GM23338 (cell line): ENCODE measurements at places on chromosomes 12 and 14. TPM values are rescaled to one million over a fixed set of nuclear protein-coding genes. Genes with fewer than 3 reads are reported as not detected.

C12orf60 gene
- 1.7 and 1.9 TPM in 2 replicates for total RNA-seq

- no peak for DNase-seq
These were observed 116.0 kb upstream of the BTG1 start for GRCh38 chr12:92261692-92262091.

E2F7 gene
- 22.3 and 31.8 TPM in 2 replicates for total RNA-seq

- no peak for DNase-seq
These were observed 83.2 kb downstream of the ALG10 start for GRCh38 chr12:34105392-34105933.

DNA sequence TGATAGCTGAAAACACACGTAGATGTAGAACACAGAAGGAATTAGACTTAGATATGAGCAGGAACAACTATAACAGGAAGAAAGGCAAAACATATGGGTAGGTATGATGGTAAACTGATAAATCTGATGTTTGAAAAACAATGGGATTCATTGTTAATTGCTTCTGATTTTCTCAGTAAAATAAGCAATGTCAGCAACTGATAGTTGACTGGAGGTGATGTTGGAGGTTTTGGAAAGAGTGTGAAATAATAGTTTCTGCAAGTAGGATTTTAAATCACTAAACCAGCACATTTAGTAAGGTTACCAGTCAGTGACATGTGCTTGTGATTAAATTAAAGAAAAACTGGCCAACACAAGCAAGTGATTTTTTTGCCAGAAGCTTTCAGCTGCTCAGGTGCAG, 123.0 kb upstream of the CPNE8 start:
- no peak for DNase-seq

DNA sequence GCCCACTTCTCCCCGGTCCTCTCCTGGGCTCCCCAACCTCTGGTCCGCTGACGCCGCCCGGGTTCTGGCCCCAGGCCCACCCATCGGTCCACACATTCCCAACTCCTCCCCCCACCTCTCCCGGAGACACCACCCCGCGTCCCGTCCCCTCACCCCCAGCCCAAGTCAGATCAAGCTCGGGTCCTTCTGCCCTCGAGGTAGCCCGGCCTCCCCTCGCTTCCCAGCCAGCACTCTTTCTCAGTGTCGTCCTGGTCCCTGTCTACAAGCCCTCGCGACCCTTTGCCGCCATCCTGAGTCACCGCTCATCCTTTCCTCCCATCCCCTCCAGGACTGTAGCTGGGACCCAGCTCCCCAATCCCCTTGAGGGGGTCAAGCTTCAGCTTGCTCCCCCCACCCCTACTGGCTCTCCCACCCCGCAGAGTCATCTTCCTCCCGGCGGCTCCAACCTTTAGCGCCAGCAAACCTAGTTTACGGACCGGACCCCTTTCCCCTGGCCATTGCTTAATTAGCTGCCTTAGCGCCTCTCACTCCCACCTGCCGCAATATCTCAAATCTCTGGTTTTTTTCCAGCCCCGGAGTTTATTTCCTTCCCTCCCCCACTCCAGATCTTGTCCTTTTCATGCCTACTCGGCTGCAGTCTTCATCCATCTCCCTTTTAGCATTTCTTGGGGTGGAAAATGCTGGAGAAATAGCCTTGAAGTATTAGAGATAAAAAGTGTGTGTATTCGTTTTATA, 1.1 kb downstream of the PPP4R4 start:
- DNase-seq, result peak; percentile 64

GRCh38 chr14:102096569-102097188, 9.8 kb upstream of the HSP90AA1 start:
- peak; percentile 93 for DNase-seq

DNA sequence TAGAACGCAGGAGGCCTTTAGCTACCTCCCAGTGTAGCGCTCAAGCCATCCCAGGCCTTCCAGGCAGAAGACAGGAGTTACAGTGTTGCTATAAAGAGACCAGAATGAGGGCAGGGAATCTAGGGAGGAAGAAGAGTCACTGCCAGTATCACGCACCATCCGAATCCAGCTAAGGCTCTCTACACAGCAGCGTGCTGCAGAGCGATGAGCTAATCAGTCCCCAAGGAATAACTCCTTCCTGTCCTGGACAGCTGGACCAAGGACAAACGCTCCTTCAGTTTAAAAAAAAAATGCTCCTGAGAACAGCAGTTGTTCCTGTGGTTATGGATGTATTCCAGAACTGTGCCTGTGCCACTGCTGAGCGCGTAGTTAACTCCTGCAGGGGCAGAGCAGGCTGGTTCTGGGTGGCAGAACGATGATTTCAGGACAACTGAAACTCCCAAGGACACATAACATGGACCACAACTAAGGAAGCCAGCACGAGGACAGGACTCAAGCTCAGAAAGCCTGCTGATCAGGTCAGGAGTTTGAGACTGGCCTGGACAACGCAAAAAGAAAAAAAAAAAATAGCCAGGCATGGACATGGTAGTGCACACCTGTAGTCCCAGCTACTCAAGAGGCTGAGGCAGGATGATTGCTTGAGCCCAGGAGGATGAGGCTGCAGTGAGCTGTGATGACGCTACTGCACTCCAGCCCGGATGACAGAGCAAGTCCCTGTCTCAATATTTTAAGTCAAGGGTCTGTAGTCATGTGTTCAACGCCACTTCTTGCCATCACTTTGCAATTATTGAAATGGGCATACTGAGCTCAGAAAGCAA, 2.6 kb downstream of the IFFO1 start:
- no peak for DNase-seq

- DNase-seq, result no peak
These were observed 82.1 kb upstream of the FUT8 start for GRCh38 chr14:65330416-65330815.

ANO4 gene
- total RNA-seq, result 2.6 and 8.7 TPM in 2 replicates

IAPP gene
- total RNA-seq, result not detected in 2 replicates

DNA sequence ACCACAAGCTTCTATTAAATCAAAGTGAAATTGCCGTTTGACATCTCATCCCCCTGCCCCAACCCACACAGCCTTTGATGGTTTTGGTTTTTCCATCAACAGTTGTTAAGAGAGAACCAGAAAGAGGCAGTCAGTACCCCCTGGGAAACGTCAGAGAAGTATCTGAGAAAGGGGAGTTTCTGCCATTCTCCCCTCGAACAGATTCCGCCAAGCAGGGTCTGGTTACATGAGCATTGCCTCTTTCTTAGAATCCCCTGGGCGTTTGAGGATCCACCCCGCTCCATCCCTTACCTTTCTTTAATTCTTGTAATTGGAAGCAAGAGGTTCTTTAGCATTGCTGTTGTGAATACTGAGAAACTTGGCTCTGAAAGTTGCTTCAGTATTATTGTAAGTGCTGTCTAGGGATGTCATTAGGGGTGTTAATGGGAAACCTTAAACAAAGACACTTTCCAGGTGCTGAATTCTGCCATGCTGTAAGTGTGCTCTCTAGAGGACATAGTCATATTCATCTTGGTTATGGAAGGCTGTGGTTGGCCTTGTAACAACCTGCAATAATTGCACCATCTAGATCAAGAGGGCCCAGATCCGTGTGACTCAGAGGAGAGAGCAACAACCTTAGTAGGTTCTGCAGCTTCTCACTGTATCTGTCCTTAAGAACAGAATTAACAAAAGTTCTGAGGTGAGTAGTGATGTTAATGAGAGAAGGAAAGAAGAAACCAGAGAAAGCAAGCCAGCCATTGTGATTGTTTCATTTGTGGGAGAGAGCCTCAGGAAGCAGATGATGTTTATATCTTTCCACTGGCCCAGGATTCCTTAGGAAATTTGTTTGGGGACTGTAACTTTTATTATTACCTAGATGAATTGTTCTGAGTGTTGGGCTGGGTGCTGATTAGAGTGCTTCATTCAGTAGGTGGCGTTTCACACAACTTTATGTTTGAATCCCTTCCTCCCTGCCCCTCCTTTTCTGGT, 9.0 kb downstream of the TMBIM6 start:
- DNase-seq, result peak; percentile 49

DNA sequence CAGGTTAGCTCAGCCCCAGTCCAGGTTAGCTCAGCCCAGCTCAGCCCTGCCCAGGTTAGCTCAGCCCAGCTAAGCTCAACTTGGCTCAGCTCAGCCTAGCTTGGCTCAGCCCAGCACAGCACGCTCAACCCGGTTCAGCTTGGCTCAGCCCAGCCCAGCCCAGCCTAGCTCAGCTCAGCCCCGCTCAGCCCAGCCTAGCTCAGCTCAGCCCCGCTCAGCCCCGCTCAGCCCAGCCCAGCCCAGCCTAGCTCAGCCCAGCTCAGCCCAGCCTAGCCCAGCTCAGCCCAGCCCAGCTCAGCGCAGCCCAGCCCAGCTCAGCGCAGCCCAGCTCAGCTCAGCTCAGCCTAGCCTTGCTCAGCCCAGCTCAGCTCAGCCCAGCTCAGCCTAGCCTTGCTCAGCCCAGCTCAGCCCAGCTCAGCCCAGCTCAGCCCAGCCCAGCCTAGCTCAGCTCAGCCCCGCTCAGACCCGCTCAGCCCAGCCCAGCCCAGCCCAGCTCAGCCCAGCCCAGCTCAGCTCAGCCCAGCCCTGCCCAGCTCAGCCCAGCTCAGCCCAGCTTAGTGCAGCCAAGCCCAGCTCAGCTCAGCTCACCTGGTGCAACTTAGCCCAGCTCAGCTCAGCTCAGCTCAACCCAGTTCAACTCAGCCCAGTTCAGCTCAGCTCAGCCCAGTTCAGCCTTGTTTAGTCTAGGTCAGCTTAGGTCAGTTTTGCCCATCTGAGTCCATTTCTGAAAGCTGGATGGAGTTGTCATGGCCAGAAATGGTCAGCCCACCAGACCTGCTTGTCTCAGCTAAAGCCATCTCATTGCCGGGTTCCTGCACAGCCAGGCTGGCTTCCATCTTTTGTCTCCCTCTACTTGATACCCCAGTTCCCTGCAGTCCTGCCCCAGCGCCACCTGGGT, 333.6 kb downstream of the TMEM121 start:
- no peak for DNase-seq

- no peak for DNase-seq
These were observed 450.3 kb downstream of the RMST start for GRCh38 chr12:97912943-97913342.

KRT79 gene
- 0.21 TPM in 1 of 2 replicates, not detected in the other for total RNA-seq

GRCh38 chr12:42968426-42968825, 378.9 kb upstream of the PRICKLE1 start:
- no peak for DNase-seq

- no peak for DNase-seq
These were observed 536.8 kb downstream of the MED13L start for GRCh38 chr12:115740586-115741155.

DNA sequence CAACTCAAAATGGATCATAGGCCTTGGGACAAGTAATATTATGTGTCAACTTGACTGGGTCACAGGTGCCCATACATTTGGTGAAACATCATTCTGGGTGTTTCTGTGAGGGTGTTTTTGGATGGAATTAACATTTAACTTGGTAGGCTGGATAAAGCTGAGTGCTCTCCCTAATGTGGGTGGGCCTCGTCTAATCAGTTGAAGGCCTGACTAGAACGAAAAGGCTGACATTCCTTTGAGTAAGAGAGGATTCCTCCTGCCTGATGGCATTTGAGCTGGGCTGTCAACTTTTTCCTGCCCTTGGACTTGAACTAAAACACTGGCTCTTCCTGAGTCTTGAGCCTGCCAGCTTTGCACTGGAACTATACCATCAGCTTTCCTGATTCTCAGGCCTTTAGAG, 93.4 kb upstream of the ESRRB start:
- DNase-seq, result no peak

TMEM179 gene
- total RNA-seq, result 4.8 and 5.0 TPM in 2 replicates

DNA sequence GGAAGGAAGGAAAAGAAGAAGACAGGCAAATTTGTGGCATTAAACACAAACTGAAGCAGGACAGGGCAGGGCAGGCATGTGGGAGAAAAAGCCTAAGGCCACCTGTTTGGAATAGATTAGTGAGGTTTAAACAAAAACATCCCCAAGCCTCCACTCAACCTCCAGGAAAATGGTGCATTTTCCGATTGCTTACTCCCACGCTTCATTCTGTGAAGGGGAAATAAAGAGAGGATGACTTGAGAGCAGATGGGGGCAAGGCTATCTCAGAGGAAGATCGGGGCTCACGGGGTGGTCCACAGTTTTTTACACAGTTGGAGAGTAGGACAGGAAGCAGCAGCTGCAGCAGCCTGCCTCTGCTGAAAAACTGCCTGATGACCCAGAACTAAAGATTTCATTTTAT, 250.9 kb downstream of the DUSP6 start:
- no peak for DNase-seq

DNA sequence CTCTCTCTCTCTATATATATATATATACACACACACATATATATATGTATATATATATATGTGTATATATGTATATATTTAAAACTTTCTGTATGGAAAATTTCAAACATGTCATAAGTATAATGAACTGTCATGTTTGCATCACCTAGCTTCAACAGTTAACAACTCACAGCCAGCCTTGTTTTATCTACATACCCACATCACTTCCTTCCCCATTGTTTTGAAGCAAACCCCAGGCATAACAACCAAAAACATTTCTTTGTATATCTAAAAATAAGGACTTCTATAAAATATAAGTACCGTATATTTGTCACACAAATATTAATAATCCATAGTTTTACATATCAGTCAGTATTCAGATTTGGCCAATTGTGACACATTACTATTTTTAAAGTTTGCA, 57.4 kb downstream of the PAPOLA start:
- DNase-seq, result no peak

GRCh38 chr12:115598871-115599811, 678.4 kb downstream of the MED13L start:
- DNase-seq, result peak; percentile 47

- DNase-seq, result no peak
These were observed 36.6 kb downstream of the SENP1 start for GRCh38 chr12:48069241-48069640.

DNA sequence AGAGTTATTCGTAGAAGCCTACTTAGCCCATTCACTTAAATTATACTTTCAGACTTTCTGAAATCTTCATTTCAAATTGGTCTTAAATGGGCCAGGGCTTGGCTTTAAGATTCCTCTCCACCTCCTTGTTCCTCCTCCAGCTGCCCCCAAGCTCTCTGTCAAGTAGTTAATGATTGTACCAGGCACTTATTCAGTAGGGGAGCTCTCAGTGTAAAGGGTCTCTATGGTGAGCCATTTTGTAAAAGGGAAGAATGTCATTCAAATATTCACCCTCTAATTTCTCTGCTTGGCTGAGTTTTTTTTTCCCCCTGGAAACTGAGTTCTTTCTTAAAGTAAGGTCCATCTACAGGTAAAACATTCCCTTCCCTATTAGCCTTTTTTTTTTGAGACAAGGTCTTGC, 96.6 kb downstream of the SUDS3 start:
- DNase-seq, result no peak
